ENCODE measurements at places on chromosomes 3 and 15.
A peak's percentile ranks its signal among the peaks of the same experiment; 100 is the strongest.

- DNase-seq: no peak
Measured at GRCh38 chr15:81225161-81225671, 28.5 kb downstream of the IL16 start.

GRCh38 chr15:81783586-81783985 lies 262.2 kb downstream of the MEX3B start:
- no peak for DNase-seq

GRCh38 chr3:148077318-148077923 lies 620.3 kb upstream of the AGTR1 start:
- DNase-seq: no peak

DNA sequence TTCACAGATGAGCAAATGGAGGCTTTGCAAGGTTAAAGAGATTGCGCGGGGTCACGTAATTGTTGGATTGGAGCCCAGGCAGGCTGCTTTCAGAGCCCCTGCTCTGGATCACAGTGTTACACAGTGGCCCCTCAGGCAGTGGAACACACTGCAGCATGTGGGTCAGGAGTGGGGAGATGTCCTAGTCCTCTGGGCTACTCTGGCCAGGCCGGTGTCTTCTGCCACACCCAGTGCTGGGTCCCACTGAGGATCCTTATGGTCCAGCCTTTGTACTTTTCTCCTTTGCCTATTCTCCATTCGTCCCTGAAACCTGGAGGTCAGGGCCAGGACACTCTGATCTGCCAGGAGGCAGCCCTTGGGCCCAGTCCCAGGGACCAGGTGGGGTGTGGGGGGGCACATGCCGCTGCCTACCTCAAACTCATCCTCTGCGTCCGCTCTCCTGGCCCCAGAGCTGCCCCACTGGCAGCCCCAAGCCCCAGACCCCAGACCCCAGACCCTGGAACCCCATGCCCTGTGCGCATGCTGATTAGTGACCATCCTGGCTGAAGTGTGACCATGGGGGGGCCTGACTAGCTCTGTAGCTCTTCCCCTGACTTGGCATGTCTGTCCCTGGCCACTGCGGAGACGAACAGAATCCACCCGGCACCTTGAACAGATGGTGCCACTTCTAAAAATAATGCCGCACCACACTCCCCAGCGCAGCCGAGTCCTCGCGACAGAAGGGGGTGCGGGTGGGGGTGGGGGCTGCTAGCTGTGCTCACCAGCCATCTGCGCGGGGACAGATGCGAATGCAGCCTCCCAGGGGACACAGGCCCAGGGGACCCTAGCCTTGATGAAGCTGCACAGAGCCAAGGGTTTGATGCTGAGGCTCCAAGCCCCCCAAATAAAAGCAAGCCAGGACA lies 41.6 kb downstream of the ATP2B2 start:
- peak; percentile 85 for DNase-seq

GRCh38 chr3:110711851-110712516 lies 359.6 kb upstream of the NECTIN3 start:
- DNase-seq: no peak

GRCh38 chr3:141164852-141165251 lies 66.8 kb upstream of the PXYLP1 start:
- DNase-seq: no peak

- no peak for DNase-seq
Measured at GRCh38 chr3:126482503-126483255, 7.0 kb upstream of the ZXDC start.

GRCh38 chr3:171306631-171307030 lies 153.6 kb downstream of the TNIK start:
- no peak for DNase-seq

DNA sequence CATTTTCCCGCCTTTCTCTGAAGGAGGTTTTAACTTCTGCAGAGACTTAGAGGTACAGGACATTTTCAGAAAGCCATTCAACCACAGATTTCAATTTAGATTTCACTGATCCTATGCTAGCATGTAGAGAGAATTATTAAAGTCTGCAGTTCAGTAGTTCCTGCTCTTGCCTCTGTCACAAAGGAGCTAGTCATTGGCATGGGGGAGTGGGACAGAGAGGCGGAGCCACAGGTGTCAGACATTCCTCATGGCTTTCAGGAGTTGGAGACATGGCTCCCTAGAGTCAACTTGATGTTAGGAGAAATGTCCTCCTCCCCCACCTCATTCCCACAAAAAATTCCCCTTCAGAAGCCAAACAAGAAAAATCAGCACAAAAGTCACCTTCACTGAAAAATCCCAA lies 66.0 kb upstream of the SIAH2 start:
- no peak for DNase-seq

DNA sequence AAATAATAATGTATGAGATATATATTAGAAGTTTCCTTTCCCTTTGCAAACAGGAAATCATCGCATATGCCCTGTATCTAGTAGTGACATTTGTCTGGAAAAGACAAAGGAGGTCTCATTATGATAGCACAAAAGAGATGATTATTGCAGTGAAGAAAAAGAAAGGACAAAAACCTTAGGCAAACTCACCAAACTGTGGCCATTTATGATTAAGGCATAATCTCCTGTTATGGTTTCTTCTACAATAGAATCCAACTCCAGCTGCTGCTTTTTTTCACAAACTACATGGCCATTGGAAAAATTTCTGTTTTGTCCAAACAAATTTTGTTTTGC lies 218.2 kb downstream of the ATP8B4 start:
- DNase-seq: no peak

DNA sequence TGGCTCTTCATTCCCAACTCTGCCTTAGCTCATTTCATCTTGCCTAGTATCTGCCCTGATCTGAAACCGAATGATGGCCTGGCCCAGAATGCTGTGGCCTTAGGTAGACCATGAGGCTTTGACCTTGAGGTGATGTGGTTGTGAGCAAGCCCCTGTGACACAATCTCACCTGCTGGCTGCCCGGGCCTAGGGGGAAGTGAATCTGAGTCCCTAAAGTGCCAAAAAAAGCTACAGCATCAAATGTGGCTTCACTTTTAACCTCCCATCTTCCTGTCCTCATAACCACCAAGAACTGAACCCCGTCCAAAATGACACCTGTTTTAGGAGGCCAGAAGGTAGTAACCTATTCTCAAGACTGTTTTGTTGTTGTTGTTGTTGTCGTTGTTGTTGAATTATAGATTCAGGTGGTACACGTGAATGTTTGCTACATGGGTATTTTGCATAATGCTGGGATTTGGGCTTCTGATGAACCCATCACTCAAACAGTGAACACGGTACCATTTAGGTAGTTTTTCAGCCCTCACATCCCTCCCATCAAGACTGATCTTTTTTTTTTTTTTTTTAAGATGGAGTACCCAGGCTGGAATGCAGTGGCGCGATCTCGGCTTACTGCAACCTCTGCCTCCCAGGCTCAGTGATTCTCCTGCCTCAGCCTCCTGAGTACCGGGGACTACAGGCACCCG lies 54.6 kb downstream of the MCCC1 start:
- DNase-seq: no peak

DNA sequence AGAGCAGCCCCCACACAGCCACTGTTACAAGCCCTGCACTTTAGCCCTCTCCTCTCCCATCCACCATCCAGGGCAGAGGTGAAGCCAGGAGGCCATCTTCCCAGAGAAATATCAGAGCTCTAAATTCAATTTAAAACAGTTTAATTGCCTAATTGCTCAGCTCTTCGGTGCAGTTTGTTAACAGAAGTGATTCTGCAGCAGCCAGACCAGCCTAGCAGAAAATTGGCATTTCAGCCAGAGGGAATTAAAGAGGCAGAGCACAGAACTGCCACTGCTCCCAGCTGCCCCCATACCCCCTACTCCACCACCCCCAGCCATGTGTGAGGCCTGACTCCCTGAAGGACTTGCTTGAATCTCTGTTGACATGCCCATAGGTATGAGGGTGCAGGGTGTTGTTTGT lies 38.5 kb downstream of the TPRA1 start:
- no peak for DNase-seq

DNA sequence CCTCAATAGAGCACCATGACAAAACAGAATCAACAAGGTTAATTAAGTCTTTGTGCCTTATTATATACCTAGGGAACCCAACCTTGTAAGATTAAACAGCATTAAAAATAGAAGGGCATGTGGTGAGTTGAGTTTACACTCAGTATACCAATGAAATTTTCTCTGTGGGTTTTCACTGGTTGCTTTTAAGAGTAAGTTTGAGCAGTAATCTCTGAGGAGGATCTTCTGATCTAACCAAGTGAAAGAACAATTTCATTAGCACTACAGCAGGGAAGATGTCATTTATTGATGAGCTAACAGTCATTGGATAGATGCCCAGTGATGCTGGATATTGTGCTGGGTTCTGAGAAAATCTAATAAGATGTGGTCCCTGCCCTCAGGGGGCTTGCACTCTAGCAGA lies 26.9 kb upstream of the AKAP13 start:
- no peak for DNase-seq

GRCh38 chr3:126649556-126650092 lies 5.3 kb downstream of the TXNRD3 start:
- DNase-seq: no peak

DNA sequence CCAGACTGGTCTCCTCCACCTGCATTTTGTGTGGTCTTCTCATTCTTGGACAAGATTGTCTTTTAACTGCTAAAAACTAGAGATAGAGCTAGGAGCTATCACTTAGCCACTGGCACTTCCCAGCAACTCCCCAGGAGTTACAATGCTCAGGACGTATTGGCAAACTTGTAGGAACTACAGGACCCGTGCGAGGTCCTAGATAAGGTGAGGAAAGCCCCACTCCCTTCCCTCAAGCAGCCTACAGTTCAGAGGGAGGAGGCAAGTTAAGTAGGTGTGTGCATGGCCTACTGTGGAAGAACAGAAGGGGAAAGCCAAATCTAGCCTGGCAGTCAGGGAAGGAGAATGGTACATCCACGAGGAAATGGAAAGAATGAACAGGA lies 504.7 kb upstream of the PROK2 start:
- DNase-seq: no peak

DNA sequence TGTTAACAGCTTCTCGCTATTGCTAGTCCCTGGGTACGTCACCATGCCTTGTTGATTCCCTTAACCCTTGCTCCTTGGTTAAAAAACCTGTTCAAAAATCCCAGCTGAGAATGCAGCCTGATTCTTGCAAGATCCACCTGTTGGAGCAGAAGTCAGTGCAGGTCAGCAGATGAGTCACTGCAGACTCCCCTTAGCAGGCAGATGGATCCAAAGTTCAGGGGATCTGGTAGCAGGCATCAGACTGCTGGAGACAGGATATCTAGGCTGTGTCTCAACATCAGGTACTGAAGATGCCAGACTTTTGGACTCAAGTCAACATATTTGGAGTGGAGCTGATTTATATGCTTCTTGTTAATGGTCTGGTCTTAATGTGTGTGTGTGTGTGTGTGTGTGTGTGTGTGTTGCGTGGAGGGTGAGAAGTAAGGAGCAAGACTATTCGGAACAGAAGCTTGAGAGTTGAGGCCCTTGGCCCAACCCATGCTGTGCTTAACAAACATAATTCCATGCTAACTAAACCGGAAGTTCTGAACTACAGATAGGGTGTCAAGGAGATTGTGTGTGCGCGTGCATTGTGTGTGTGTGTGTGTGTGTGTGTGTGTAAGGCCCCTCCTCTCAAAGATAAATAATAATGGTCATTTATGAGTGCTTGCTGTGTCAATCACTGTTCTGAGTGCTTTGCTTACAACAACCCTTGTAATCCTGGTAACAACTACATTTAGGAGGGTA lies 1.0 kb upstream of the C3orf52 start:
- DNase-seq: no peak

- DNase-seq: no peak
Measured at GRCh38 chr3:175836617-175837016, 977.5 kb downstream of the NAALADL2 start.

- no peak for DNase-seq
Measured at GRCh38 chr3:133477487-133477886, 77.6 kb downstream of the BFSP2 start.

GRCh38 chr3:123298903-123299302 lies 97.2 kb downstream of the SEC22A start:
- no peak for DNase-seq

Measured in glutamatergic neuron (in vitro differentiated cells).